ENCODE measurements at places on chromosomes 11 and 22. TPM values are rescaled to one million over a fixed set of nuclear protein-coding genes. Genes with fewer than 3 reads are reported as not detected.

SLC37A2 gene
- 7.7 TPM for polyA plus RNA-seq

HTR3A gene
- polyA plus RNA-seq, result 1.2 TPM

MCM5 gene
- 22.2 TPM for polyA plus RNA-seq

ABCC8 gene
- 0.39 TPM for polyA plus RNA-seq

TIGD3 gene
- polyA plus RNA-seq, result 0.16 TPM

C11orf42 gene
- polyA plus RNA-seq, result not detected

ST13 gene
- 233 TPM for polyA plus RNA-seq

DNA sequence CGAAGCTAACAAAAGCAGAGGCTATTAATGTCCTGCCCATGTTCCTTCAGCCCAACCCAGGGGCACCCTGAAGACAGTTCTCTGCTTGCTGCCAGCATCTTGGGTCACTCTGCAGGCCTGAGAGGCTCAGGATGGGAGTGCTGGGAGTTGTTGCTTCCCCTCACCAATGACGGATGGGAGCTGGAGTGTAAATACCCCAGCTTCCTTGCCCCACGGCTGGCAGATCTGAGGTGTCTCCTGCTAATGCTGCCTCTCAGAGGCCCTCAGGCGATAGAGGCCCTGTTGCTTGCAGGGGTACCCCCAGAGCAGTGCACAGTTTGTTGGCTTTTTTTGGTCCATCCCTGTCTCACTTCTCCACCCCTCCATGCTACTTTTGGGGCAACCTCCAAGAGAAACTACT is 32.9 kb downstream of the IFT27 start:
- DNase-seq, result no peak

DNA sequence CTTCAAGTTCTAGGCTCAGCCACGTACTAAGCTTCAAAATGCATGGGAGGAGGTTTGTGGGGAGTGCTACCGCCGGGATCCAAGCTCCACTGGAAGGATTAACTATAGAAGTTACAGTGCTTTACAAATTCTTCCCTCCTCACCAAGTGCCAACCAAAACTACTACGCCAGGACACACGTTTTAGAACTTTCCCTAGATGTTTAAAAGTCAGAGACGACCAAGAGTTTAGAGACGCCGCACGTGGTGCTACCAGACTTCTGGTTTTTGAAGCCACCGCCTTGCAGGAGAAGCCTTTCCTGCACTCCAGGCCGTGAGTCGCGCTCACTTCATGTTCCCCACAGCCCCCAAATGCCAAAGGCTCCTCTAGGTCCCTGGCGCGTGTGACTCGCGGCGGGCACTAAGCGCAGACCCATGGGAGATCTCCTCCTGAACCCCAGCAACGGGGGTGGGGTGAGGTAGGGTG is 734 bp downstream of the SNU13 start:
- no peak for DNase-seq

DNA sequence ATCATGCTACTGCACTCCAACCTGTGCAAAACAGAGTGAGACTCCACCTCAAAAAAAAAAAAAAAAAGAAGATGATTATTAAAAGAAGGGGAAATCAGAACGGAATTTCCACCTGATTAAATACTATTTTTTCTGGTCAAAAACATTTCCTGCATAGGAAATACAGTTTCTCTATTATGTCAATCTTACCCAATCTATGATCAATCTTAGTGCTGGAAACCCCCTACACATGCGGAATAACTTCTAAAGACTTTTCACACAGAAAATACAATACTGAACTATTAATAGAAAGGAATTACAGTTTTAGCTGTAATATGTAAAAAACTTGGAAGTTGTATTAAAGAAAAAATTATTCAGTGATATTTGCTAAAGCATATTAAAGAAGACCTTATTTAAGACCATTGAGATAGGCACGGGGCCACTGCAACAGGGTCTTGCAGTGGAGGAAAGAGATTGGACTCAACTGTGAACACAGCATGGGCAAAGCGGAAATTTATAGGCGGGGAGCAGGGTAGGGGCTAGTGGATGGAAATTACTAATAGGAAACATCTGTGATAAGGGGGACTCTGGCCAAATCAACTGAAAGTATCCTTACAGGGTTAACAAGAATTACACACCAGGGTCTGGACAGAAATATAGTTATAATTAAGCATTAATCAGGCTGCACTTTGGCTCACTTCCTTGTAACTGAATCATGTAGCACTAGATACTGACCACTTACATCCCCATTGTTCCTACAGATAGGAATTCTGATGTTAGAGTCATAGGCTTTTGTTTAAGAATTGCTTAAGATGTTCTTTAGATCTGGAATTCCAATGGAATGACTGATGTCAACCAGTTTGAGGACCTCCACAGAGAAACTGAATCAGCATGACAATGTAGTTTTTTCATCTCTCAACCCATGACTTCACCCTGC is 411.5 kb upstream of the DDI1 start:
- no peak for DNase-seq

DNA sequence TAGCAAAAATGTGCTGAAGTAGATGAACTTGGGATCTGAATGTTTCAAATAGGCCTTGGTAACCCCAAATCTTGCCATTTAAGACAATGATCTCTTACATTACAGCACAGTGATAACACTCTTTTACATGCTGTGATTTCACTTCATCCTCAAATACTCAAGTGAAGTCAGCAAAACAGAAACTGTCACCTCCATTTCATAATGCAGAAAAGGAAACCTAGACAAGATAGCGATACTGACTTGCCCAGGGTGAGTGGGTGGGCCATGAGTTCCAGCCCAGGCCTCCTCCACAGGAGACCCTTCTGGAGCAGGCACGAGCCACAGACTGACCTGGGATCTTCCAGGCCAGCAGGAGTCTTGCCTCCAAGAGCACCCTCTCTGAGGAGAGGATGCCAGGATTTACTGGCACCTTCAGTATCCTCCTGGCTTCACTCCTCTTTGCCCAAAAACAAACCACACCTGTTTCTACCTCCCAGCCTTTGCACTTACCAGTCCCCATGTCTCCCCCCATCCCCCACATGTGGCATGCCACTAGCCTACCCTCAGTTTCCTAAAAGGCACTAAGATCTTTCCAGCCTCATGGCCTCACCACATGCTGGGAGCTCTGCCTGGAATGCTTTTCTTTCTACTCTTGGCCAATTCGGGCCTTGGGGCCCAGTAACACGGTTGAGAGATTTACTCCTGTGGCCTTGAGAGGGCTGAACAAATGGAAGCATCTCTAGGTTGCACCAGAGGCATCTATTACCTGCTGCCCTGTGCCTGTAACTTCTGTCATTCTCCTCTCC is 1.9 kb upstream of the DGAT2 start:
- DNase-seq, result no peak

DNA sequence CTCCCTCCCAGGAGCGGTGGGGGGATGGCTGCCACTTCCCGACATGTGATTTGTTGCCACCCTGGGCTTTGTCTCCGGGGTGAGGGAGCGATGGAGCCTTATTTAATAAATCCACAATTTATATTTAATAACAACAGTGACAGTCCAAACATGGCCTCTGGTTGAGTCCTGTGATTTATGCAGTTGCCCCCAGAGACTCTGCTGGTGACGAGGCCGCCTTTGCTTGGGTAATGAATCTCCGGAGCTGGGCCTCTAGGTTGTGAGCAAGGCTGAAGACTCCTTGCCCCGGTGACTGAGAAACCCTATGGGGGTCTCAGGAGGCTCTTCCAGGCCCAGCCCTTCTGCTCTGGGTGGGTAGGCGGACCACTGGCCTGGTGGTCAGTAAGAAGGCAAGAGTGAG is 16.7 kb downstream of the MPPED1 start:
- DNase-seq, result no peak

GRCh38 chr22:22720724-22721261 is 76.4 kb downstream of the GGTLC2 start:
- no peak for DNase-seq

DNA sequence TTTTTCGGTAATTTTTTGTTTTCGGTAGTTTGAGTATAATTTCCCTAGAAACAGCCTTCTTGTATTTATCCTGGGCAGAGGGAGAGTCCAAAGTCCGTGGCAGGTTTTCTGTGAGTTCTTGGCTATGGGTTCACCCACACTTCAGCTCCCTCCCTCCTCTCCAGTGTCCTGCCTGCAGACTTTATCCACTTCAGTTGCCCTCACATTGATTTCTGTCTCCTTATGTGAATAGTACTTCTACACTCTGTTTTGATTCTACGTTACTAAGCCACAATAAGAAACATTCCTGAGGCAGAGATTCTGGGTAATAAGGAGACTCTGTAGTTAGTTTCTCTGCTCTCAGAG is 868.6 kb downstream of the METTL15 start:
- no peak for DNase-seq

DNA sequence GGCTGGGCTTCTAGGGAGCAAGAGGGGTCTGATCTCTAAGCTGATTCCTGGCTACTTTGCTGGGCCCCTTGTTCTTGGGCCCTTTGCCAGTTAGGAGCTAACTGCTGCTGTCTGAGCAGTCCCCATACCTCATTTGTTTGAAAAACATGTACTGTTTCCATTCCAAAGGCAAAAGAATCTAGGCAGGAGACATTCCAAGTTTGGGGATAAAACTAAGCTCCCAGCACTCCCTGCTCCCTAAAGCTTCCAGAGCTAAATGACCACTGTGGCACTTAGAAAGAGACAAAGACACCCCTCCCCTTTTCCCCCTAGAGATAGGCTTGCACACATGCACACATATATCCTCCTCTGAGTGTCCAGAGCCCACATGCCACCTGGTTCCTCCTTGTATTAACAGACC is 22.7 kb upstream of the RRM1 start:
- no peak for DNase-seq

- DNase-seq, result no peak
These were observed 252.1 kb upstream of the CCDC90B start for GRCh38 chr11:83538286-83538685.

DNA sequence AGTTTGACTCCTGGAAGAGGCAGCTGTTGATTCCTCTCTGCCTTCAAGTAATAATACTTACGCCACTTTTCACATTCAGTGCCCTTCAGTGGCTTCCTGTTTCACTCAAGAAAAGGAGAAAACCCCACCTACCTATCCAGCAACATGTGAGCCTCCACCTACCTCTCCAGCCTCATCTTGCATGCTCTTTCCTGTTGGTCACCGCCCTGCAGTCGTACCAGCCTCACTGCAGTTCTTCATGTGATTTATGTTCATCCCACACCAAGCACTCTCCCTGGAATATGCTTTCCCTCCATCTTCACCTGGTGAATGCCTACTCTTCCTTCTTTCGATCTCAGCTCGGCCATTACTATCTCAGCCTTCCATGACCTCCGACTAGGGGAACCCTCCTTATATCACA is 21.8 kb upstream of the YWHAH start:
- DNase-seq, result no peak

GRCh38 chr22:46416891-46417580 is 81.5 kb downstream of the TRMU start:
- DNase-seq, result no peak
